Neural crest cell (in vitro differentiated cells): ENCODE measurements at places on chromosomes 4 and X.

DNA sequence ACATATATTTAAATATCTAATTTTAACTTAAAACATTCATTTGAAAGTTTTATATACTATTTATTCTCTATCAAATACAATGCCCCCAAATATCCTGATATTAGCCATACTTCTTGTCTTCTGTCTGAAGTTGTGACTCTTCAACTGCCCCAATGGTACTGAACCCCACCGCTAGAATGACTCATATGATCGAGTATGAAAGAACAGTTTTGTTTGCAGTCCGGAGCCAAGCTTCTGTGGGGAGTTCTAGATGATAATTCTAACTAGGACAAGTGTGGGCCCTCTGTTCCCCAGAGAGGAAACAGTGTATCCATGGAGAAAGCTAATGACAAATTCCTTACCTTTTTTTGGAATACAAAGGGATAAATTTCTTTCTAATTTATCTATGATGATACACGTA lies 24.7 kb upstream of the CT47A1 start:
- no peak overlapping the region for H3K4me3 ChIP-seq
- peaks cover 2% of the 10 kb centered on the region for H3K36me3 ChIP-seq

- H3K36me3 ChIP-seq = no peaks in the 10 kb centered on the region
- H3K27ac ChIP-seq = no peak overlapping the region
- no peak overlapping the region for H3K4me3 ChIP-seq
- H3K27me3 ChIP-seq = no peaks in the 10 kb centered on the region
- H3K4me1 ChIP-seq = no peaks in the 10 kb centered on the region
Observed at GRCh38 chrX:153565996-153566580, 32.9 kb downstream of the CCNQ start.

GRCh38 chr4:96519291-96519690 lies 679.4 kb downstream of the PDHA2 start:
- no peaks in the 10 kb centered on the region for H3K4me1 ChIP-seq
- H3K27ac ChIP-seq = no peak overlapping the region
- H3K36me3 ChIP-seq = no peaks in the 10 kb centered on the region
- H3K4me3 ChIP-seq = no peak overlapping the region
- H3K27me3 ChIP-seq = no peaks in the 10 kb centered on the region
- DNase-seq = no peak

GRCh38 chr4:87017580-87018342 lies 83.0 kb downstream of the AFF1 start:
- no peak for DNase-seq
- no peak overlapping the region for H3K27ac ChIP-seq
- no peaks in the 10 kb centered on the region for H3K27me3 ChIP-seq

DNA sequence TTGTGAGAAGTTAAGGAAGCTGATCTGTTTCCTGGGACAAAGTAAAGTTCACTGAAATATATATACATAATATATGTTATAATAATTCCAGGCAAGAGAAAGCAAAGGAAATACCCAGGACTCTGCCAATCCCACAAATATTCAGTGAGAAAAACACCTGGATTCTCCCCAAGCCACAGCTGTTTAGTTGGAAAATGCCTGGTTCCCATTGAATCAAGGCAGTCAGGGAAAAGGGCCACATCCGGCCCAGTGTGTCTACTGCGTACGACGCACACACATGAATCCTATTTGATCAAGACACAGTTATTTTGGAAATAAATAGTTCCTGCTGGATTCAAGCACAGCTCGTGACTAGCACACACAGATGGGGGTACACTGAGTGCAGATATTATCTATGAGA lies 6.3 kb upstream of the DCHS2 start:
- DNase-seq = no peak
- no peaks in the 10 kb centered on the region for H3K36me3 ChIP-seq
- H3K4me1 ChIP-seq = no peaks in the 10 kb centered on the region
- no peak overlapping the region for H3K27ac ChIP-seq
- no peak overlapping the region for H3K4me3 ChIP-seq

- H3K36me3 ChIP-seq = no peaks in the 10 kb centered on the region
- no peak for DNase-seq
- H3K4me3 ChIP-seq = no peak overlapping the region
- peaks cover 24% of the 10 kb centered on the region for H3K4me1 ChIP-seq
Observed at GRCh38 chr4:14865804-14866203, 136.5 kb upstream of the CPEB2 start.

DNA sequence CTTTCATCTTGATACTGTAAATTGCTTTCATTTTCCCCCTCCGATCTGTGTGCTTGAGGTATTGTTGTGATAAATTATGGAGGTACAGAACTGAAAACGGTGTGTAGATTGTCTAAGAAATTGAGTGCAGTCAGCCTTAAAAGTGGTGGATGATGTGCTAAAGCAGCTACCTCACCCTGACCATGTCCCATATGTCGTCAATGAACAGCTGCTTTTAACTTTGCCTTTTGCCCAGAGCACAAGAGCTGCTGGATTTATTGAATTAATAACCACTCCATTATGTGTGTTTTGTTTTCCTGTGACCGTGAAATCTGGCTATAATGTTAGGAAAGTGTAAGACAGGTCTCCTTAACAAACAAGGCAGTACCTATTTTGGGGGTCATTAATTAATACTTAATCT lies 581.9 kb upstream of the PITX2 start:
- no peak overlapping the region for H3K4me3 ChIP-seq
- no peak overlapping the region for H3K27ac ChIP-seq
- no peak for DNase-seq
- peaks cover 3% of the 10 kb centered on the region for H3K27me3 ChIP-seq

DNA sequence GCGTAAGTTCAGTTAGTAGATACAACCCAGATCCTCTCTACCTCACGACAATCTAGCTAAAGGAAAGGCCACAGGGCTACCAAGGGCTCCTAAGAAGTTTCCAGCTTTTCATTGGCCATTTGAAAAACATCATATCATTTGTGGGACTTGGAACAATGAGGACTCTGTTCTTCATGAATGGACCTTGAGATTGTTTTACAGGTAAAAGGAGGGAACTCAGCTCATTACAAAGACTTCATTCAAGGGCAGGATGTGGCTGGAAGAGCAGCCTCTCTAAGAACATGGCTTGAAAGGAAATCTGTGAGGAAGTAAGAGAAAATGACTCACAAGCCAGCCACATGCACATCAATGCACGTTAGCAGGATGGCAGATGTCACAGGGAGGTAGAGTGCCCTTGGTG lies 105.9 kb upstream of the SLC7A11 start:
- H3K36me3 ChIP-seq = peaks cover 15% of the 10 kb centered on the region
- DNase-seq = no peak
- H3K4me1 ChIP-seq = peaks cover 29% of the 10 kb centered on the region
- no peak overlapping the region for H3K4me3 ChIP-seq

DNA sequence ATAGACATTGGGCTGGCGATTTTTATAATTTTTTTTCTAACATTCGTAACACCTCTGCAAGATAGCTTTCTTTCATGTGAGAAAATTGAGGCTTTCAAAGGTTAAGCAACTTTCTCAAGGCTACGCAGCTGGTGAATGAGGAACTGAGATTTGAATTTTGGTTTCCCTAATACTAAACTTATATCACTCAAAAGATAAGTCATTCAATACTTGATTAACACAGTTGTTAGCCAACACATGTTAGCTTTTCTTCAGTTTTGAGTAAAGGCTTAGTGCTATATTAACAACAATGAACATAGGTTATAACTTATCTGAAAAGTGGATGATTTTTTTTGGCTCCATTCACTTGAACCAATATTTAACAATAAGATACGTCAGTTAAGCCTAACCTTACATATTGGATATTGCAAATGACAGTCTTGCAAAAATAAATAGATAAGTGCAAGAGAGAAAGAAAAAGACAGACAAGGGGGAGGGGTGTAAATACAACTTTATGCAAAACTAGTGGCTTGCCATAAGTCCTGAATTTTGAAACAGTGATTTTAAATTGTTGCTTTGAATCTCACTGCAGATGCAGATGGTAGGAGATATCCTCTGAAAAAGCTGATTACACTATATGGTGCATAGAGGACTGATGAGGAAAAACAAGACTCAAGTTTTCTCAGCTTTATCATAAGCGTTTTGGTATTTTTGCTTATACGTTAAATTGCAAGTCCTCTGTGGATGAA lies 11.1 kb upstream of the GPM6A start:
- no peaks in the 10 kb centered on the region for H3K4me1 ChIP-seq
- H3K4me3 ChIP-seq = no peak overlapping the region
- no peak for DNase-seq
- no peak overlapping the region for H3K27ac ChIP-seq

- peaks cover 7% of the 10 kb centered on the region for H3K4me1 ChIP-seq
- no peak overlapping the region for H3K4me3 ChIP-seq
- no peak for DNase-seq
- no peaks in the 10 kb centered on the region for H3K27me3 ChIP-seq
- no peak overlapping the region for H3K27ac ChIP-seq
Observed at GRCh38 chr4:13347517-13348125, 136.5 kb downstream of the RAB28 start.

GRCh38 chrX:66863721-66864120 lies 224.8 kb upstream of the EDA2R start:
- H3K4me3 ChIP-seq = no peak overlapping the region
- peaks cover 3% of the 10 kb centered on the region for H3K36me3 ChIP-seq
- no peak for DNase-seq
- no peaks in the 10 kb centered on the region for H3K27me3 ChIP-seq
- no peak overlapping the region for H3K27ac ChIP-seq
- no peaks in the 10 kb centered on the region for H3K4me1 ChIP-seq

DNA sequence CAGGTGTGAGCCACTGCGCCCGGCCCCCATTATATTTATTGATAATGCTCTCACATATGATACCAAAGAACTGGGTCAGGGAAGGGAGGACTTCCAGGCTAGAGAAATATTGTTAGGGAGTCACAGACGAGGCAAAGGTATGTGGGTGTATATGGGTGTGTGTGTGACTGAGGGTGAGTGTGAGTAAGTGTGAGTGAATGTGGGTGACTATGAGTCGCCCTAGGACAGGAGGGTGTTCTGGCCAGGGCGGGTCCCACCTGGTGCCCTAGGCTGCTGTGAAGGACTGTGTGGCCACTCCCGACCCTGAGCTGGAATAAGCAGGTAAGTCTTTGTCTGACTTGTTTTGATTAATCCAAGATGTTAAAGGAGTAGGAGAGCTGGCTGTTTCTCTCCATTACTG lies 34.4 kb downstream of the RWDD4 start:
- DNase-seq = no peak
- H3K27ac ChIP-seq = peak overlapping the region; percentile 36
- H3K36me3 ChIP-seq = no peaks in the 10 kb centered on the region
- H3K4me3 ChIP-seq = no peak overlapping the region

DNA sequence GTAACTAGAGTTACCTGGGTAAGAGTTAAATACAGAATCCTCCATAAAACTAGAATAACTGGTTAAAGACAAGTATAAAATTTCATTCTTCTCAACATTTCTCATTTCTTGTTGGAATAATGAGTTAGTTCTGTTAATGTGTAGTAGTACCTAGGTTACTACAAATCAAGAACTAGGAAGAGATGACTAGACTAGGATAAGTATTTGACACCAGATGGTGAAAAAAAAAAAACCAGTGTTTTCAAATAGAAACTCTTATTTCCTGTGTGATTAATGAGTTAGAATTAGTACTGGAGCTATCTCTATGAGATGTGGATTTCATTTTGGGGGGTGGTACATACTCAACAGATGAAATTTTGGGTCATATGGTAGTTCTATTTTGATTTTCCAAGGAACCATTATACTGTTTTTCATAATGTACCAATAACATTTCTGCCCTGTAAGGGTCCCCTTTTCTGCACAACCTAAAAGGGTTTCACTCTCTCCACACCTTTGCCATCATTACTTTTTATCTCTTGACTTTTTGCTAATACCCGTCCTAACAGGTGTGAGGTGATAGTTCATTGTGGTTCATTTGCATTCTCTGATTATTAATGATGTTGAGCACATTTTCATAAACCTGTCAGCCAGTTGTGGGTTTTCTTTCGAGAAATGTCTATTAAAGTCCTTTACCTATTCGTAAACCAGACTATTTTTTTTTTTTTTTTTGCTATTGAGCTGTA lies 1.7 kb upstream of the VCX start:
- H3K4me1 ChIP-seq = no peaks in the 10 kb centered on the region
- no peaks in the 10 kb centered on the region for H3K27me3 ChIP-seq
- H3K36me3 ChIP-seq = no peaks in the 10 kb centered on the region
- no peak overlapping the region for H3K4me3 ChIP-seq
- no peak overlapping the region for H3K27ac ChIP-seq
- DNase-seq = no peak

GRCh38 chr4:15233626-15234025 lies 194.2 kb upstream of the C1QTNF7 start:
- H3K36me3 ChIP-seq = no peaks in the 10 kb centered on the region
- peaks cover 18% of the 10 kb centered on the region for H3K4me1 ChIP-seq
- no peak overlapping the region for H3K4me3 ChIP-seq
- DNase-seq = no peak

- DNase-seq = no peak
- no peak overlapping the region for H3K4me3 ChIP-seq
- H3K27ac ChIP-seq = no peak overlapping the region
- H3K27me3 ChIP-seq = no peaks in the 10 kb centered on the region
- H3K36me3 ChIP-seq = peaks cover 23% of the 10 kb centered on the region
Observed at GRCh38 chrX:10142041-10142599, 14.7 kb upstream of the CLCN4 start.

- H3K36me3 ChIP-seq = no peaks in the 10 kb centered on the region
- H3K4me3 ChIP-seq = no peak overlapping the region
- no peak overlapping the region for H3K27ac ChIP-seq
- no peaks in the 10 kb centered on the region for H3K27me3 ChIP-seq
- no peaks in the 10 kb centered on the region for H3K4me1 ChIP-seq
- DNase-seq = no peak
Observed at GRCh38 chr4:24104158-24104565, 214.3 kb upstream of the PPARGC1A start.

GRCh38 chrX:53374222-53374820 lies 48.1 kb downstream of the SMC1A start:
- H3K4me1 ChIP-seq = no peaks in the 10 kb centered on the region
- no peaks in the 10 kb centered on the region for H3K27me3 ChIP-seq
- H3K27ac ChIP-seq = no peak overlapping the region
- peaks cover 27% of the 10 kb centered on the region for H3K36me3 ChIP-seq
- no peak for DNase-seq

GRCh38 chr4:186727977-186728519 lies 4.4 kb upstream of the FAT1 start:
- no peaks in the 10 kb centered on the region for H3K36me3 ChIP-seq
- H3K27me3 ChIP-seq = peaks cover 24% of the 10 kb centered on the region
- H3K4me1 ChIP-seq = peaks cover 33% of the 10 kb centered on the region
- DNase-seq = no peak
- no peak overlapping the region for H3K27ac ChIP-seq

DNA sequence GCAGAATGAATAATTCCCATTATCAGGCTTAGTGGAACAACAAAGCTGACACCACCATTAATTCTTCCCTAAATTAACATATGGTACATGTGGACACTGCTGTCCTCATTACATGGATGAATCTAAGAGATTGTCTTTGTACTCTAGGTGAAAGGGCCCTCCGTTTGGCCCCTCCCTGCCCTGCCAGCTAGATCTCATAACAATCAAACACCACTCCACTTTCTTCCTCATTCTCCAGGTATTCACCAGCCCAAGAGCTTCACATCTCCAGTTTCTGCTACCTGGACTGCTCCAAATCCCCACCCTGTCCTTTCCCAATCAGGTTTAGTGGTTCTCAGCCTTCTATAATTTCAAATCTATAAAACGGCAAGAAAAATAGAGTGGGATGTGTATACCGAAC lies 3.8 kb downstream of the HSD17B11 start:
- DNase-seq = no peak
- no peaks in the 10 kb centered on the region for H3K27me3 ChIP-seq
- peaks cover 38% of the 10 kb centered on the region for H3K4me1 ChIP-seq
